ENCODE measurements at places on chromosomes 2 and 18. TPM values are rescaled to one million over a fixed set of nuclear protein-coding genes. Genes with fewer than 3 reads are reported as not detected.

DNA sequence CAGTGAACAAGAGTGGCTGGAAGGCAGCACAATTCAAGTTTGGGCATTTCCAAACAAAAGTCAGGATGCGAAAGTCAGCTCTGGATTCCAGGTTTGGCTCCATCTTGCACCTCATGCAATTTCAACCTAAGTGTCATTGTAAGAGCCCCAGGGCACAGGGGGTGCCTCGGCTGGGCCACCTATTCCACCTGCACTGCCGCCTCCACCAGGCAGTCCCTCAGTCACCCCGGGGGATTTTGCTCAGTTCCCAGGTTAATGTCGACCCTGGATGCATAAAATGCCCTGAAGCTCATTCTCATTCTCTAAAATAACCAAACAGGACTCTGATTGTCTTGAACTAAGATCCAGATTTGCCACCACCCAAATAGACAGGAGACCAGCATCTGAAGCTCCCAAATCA lies 77.6 kb downstream of the EDAR start:
- no peaks in the 10 kb centered on the region for H3K36me3 ChIP-seq
- H3K27ac ChIP-seq, result no peak overlapping the region
- no peak for DNase-seq
- no peaks in the 10 kb centered on the region for H3K4me1 ChIP-seq
- no peaks in the 10 kb centered on the region for H3K27me3 ChIP-seq

DNA sequence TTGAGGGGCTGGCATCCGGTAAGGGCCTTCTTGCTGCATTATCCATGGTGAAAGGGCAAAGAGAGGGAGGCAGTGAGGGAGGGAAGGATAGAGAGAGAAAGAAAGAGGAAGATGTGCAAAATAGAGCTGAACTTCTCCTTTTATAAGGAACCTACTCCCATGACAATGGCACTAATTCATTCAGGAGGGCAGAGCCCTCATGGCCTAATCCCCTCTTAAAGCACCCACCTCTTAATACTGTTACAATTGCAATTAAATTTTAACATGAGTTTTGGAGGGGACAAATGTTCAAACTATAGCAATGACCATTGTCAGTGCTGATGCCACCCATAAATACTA lies 60.2 kb downstream of the CXCR4 start:
- H3K27me3 ChIP-seq, result peaks cover 4% of the 10 kb centered on the region
- no peaks in the 10 kb centered on the region for H3K4me1 ChIP-seq
- no peak overlapping the region for H3K4me3 ChIP-seq
- H3K27ac ChIP-seq, result no peak overlapping the region
- no peak for DNase-seq

DNA sequence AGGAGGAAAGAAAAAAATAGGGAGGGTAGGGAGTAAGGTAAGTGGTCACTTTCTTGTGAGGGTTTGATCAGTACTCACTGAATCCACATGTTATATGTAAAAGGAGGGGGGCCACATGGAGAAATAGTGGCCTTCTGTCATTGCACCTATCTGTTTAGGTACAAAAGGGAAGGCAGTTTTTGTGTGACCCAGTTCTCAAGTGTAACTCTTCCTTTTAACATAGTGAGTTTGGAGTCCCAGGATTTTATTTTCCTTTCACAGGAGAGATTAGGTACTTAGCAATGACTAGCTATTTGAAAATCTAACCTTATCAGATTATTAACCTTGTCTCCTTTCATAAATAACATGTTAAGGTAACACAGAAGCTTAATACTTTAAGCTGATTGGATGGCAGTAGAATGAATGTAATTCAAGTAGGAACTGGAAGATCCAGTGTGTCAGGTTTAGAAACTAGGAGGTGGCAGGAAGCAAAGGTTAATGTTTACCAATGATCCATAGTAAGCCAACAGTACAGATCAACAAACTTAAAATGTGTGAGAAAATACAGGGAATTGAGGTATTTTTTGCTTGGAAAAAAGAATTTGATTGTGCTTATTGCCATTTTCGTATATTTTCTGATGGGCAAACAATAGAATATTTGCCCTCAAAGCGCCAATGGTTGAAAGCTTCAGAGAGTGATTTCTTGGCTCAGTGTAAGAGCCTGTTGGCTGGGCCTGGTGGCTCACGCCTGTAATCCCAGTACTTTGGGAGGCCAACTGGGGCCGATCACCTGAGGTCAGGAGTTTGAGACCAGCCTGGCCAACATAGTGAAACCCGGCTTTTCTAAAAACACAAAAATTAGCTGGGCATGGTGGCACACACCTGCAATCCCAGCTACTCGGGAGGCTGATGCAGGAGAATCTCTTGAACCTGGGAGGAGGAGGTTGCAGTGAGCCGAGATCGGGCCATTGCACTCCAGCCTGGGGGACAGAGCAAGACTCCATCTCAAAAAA lies 11.3 kb downstream of the HNMT start:
- no peaks in the 10 kb centered on the region for H3K27me3 ChIP-seq
- H3K4me1 ChIP-seq, result peaks cover 31% of the 10 kb centered on the region
- peak overlapping the region; percentile 51 for H3K4me3 ChIP-seq
- DNase-seq, result peak; percentile 93
- peak overlapping the region; percentile 80 for H3K27ac ChIP-seq
- no peaks in the 10 kb centered on the region for H3K36me3 ChIP-seq

DNA sequence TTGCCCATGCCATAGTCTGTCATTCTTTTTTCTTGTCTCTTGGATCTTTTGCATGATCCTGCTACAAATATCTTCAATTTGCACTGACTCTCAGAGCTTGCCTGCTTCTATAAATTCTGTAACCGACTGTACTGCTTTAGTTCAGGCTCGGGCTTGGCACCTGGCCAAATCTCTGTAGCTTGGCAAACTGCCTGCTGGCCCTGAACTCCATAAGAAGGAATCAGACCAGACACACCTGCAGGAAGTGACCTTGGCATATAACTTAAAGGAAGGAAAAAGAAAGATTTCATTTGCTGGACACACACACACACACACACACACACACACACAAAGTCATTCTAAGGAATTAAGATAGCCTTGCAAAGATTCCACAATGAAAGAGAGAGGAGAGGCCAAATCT lies 291.2 kb upstream of the DDX18 start:
- no peaks in the 10 kb centered on the region for H3K36me3 ChIP-seq
- no peaks in the 10 kb centered on the region for H3K27me3 ChIP-seq
- no peak overlapping the region for H3K4me3 ChIP-seq
- no peak overlapping the region for H3K27ac ChIP-seq
- peak; percentile 41 for DNase-seq

The ATP6V1B1 gene
- not detected for total RNA-seq

Data from PC-3 (cell line).